ENCODE measurements at places on chromosomes 2 and 18.

- no peak for DNase-seq
These were observed 99.1 kb downstream of the SMAD2 start for GRCh38 chr18:47831351-47831750.

DNA sequence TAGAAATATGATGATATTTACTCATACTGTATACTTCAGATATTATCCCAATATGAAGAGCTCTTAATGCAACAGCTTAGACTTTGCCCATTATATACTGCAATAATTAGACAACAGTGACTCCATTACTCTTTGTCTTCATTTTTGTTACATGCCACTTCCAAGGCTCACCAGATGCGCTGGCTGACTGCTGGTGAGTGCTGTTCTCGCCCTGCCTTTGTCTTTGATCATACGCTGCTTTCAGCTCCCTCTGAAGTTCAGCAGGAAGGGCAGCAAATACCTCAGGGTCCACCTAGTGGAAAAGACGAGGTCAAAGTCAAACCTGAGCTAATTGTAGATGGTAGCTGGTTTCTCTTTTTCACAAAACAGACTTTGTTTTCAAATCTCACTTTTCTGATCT is 66.3 kb downstream of the EIF5B start:
- no peak for DNase-seq

- DNase-seq, result no peak
These were observed 130.7 kb upstream of the SERTAD2 start for GRCh38 chr2:64784168-64785061.

- no peak for DNase-seq
These were observed 375.1 kb upstream of the ID2 start for GRCh38 chr2:8306530-8307351.

GRCh38 chr2:235806986-235807750 is 313.3 kb downstream of the AGAP1 start:
- DNase-seq, result no peak

DNA sequence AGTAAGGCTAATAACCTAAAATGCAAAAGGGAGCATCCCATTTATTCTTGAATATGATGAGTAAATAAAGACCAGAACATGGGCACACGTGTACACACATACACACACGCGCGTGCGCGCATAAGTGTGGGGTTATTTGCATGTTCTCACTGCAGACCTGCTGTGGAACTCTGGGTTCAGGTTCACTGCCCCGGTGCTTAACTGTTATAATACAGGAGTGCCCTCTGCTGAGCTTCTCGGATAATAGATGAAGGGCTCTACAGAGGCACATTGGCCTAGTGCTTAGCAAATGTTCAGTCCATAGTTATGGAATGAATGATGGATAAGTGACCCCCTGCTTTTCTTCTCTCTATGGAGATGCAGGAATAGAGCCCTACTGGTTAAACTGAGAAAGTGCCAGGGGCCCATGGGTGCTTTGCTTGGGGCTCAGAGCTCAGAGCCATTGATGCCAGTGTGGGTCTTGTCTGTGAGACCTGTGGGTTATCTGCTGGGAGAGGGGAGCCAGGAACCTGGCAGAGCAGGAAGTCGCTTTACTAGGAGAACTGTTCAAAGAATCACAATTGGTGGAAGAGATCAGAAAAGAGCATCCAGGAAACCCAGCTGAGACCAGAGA is 3.6 kb upstream of the ARL4C start:
- DNase-seq, result peak; percentile 53

- no peak for DNase-seq
These were observed 380.5 kb downstream of the DSEL start for GRCh38 chr18:67135981-67136380.

DNA sequence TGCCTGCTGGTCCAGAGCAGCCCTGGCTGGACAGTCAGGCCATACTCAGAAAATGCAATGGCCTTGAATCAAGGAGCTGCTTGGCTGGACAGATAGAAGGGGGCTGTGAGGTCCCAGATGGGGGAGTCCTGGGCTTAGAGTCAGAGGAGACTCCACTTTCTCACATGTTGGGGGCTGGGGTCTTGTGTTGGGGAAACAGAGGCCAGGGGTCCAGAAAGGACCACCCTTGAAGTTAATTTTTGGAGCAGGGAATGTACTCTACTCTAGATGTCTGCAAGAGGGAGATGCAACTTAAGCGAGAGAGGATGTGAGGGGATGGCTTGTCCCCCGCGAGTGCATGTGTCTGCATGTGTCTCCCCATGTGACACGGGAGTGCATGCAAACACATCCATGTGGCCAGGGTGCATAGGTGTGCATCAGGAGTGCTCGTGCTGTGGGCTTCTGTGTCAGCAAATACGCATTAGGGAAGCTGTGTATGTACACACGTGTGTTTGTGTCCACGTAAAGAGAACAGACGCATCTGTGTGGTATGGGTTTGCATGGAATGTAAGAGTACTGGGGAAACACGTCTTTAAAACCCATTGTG is 303.2 kb downstream of the MYCN start:
- DNase-seq, result no peak

DNA sequence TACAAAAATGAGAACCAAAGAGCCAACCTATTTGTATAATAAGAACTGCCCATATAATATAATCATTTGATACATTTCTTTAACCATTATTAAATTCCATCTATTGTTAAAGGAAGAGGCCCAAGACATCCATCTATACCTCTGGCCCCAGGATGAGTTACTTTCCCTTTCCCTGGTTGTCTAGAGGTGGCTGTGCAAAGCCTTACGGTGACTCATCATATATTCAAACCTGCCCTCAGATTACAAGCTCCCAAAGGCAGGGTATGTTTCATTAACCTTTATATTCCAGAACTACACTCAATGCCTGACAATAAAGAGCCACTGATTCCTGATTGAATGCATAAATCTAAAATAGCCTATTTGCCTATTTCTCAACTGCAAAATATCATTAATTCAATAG is 105.8 kb upstream of the PID1 start:
- no peak for DNase-seq

All from stimulated activated CD4-positive, alpha-beta T cell treated with anti-CD3 and anti-CD28 coated beads, Interleukin-2, amount 100 ng/mL, for 48 hours (primary cell).